ENCODE measurements at places on chromosomes 16 and 17.

DNA sequence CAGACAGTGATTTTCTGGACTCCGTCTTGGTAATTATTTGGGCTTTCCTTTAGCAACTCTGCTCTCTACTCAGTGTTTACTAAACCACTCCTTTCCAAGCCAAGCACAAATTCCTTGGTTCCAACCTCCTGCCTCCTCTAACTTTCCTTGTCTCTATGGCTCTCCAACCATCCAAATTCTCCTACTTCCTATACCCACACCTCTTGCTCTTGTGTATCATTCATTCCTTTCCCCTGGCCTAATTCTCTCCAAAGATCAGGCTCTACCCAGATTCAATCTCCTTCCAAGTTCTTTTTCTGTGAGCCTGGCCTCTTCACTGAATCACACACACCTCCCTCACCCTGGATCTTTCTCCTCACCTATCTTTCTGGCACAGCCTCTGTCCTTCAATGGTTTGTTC is 1.1 kb downstream of the NEURL4 start:
- no peak for DNase-seq

DNA sequence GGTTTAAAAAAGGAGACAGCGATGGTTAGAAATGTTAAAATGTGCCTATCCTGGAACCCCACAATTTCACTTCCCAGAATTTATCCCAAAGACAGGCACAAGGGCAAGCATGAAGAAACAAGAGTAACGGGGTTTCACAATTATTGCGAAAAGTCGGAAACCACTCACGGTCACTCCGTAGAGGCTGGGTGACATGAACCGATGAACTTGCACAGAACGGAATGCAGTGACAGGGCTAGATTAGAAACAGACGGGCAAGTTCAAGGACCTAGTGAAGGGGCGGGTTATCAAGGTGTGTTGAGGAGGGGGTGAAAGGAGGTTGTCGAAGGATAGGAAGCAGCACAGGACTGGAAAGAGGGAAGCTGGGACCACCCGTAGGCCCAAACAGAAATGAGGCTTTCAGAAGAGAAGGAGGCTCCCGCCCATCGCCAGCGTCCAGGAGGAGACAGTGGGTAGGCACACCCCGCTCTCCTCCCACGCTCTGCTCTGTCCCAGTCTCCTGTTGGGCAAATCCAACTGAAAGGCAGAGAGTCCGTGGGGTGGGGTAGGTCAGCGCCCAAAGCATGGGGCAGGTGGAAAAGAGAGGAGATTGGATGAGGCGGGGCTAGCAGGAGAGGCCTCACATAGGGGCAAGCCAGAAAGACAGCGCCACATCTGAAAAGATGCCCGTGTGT is 47.4 kb upstream of the JPH3 start:
- DNase-seq, result no peak

GRCh38 chr17:82231562-82232321 is 2.9 kb downstream of the SLC16A3 start:
- no peak for DNase-seq

GRCh38 chr17:29273924-29274323 is 20.0 kb downstream of the NUFIP2 start:
- DNase-seq, result no peak

GRCh38 chr16:12303653-12304052 is 327.1 kb downstream of the SNX29 start:
- DNase-seq, result no peak

- DNase-seq, result no peak
Measured at GRCh38 chr16:59356144-59356543, 622.0 kb upstream of the GOT2 start.

GRCh38 chr17:65039336-65039988 is 17.1 kb downstream of the GNA13 start:
- DNase-seq, result peak; percentile 66

DNA sequence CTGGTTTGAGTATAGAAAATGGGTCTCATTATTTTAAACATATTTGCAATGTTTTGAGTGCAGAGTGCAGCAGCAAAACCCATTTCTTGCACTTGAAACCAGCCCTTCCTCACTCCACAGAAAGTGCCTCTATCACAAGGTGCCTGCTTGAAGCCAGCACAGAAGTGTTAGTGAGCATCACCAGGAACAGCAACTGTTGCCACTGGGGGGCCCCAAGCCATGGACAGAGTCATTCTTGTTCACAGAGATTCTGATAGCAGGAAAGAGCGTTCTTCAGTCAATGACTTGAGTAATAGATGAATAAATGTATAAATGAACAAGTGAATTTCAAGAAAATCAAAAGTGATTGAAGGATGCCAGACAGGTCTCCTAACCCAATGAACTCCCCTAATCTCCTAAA is 45.6 kb downstream of the CHD9NB start:
- DNase-seq, result no peak

DNA sequence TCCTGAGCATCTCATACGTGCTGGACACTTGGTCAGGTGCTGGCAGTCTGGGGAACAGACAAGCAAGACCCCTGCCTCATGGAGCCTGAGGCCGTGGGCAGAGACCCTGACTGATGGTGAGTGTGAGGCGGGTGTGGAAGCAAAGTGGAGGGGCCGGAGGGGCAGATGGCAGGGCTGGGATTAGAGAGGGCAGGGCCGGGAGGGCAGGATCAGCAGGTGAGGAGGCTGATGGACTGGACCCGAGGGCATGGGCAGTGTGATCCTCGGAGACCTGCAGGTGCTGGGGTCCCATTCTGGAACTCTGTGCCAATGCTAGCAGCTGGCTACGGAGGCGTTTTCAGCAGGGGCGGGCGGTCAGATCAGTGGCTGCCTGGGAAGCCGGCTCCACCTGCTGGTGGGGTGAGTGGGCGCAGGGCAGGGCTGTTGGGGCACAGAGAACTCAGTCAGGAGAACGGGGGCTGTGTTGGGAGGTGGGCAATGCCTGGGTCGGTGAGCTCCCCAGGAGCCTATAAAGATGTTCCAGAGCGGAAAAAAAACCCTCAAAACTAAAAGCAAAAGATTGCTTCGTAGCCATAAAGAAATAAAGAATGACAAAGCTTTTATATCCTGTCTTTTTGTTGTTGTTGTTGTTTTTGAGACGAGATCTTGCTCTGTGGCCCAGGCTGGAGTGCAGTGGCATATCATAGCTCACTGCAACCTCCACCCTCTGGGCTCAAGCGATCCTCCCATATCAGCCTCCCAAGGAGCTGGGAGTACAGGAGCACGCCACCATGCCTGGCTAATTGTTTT is 8.9 kb upstream of the C16orf74 start:
- DNase-seq, result no peak
